Cerebellum (tissue), 4 donors: ENCODE measurements at places on chromosomes 16 and 17. TPM values are rescaled to one million over a fixed set of nuclear protein-coding genes. Genes with fewer than 3 reads are reported as not detected.

RHOT1 gene
- 93.3 TPM for total RNA-seq

CCP110 gene
- 69.7 TPM for total RNA-seq

SLC16A6 gene
- total RNA-seq = 2.8 TPM

CACNG4 gene
- 34.8 TPM for total RNA-seq

TELO2 gene
- 17.7 TPM for total RNA-seq

SKAP1 gene
- total RNA-seq = 0.64 TPM

HS3ST6 gene
- total RNA-seq = not detected

UBE2G1 gene
- 52.4 TPM for total RNA-seq

PPM1E gene
- total RNA-seq = 29.2 TPM

HCRT gene
- not detected for total RNA-seq

MPRIP gene
- total RNA-seq = 185 TPM

GRCh38 chr17:9790889-9791876 lies at the start of gene DHRS7C:
Gene DHRS7C (minus strand): TSS chr17:9791592. CDS start chr17:9791284, 308 bp downstream.
- DNase-seq = peak; percentile 26

GRCh38 chr17:43994272-43995149 lies 9.9 kb upstream of the NAGS start:
- no peak for DNase-seq

- peak; percentile 94 for DNase-seq
These were observed 3.3 kb upstream of the CDK5R1 start for GRCh38 chr17:32483451-32484019.

DNA sequence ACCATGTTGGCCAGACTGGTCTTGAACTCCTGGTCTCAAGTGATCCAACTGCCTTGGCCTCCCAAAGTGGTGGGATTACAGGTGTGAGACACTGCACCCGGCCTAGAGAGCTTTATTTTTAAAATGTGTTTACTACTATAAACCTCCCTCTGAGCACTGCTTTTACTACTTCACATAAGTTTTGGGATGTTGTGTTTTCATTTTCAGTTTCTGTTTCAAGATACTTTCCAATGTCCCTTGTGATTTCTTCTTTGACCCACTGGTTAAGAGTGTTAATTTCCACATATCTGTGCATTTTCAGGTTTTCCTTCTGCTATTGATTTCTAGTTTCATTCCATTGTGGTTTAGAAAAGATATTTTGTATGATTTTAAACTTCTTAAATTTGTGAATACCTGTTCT lies 74.4 kb downstream of the NETO2 start:
- no peak for DNase-seq

DNA sequence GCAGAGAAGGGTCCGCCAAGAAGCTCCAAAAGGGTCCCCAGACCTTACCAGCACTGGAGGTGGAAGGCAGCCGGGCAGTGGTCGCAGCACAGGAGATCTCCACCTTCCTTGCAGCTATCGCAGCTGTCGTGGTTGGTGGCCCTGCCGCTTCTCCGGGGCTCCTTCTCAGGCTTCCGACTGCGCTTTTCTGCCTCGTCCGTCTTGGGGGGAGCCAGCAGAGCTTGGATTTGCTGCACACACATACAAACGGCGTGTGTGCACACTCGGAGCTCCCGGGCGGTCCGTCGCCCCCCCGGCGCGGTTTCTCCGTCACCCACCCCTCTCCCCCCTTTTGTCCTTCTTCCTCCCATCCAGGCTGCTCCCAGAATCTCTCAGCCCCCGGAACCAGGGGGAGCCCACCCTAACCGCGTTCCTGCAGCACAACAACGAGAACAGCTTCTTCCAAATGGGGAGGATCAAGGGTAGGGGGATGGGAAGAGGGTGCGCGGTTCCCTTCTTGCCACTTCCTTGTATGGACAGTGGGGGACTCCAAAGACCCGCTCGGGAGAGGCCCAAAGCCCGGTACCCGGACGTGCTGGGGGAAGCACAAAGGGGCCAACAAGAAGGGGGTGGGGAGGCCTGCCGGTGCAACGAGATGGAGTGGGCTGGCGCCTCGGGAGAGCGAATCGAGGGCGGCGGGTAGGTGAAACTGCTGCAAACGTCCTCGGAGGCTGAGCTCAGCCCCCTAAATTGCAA lies 1.1 kb downstream of the PHF12 start:
- DNase-seq = peak; percentile 32

DNA sequence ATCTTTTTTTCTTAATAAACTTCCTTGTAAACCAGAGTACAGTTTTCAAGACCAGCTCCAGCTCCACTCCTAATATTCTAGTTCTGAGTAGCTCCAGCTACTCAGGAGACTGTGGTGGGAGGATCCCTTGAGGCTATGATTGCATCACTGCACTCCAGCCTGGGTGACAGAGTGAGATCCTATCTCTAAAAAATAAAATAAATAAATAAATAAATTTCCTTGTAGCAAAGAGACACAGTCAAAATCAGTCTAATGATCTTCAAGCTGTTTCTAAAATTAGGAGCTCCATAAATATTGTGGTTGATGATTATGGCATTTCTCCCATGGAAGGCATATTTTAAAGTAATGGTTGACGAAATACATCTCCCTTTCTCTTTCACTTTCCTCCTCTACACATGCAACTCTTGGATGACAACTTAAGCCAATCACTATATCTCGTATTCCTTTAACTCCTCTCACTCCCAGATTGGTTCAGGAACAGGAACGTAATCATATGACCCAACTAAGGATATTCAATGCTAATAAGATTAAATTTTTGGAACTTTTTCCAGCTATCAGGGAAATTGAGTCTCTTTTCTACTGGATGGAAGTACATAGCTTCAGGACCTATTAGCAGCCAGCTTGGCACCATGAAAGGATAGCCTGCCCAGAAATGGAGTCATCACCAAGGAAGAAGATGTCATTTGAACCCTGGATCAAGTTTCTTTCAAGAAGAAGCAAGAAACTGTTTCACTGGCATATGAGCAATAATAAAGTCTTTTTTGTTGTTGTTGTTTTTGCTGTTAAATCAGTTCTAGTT lies 42.1 kb upstream of the TAOK1 start:
- DNase-seq = no peak

- no peak for DNase-seq
These were observed 70.2 kb downstream of the SPAG9 start for GRCh38 chr17:51050291-51051033.

GRCh38 chr17:57672971-57673370 lies 72.1 kb downstream of the CCDC182 start:
- no peak for DNase-seq

- no peak for DNase-seq
These were observed 20.1 kb downstream of the ZNF276 start for GRCh38 chr16:89741342-89742014.

GRCh38 chr17:70776441-70776840 lies 607.1 kb downstream of the KCNJ2 start:
- DNase-seq = no peak

DNA sequence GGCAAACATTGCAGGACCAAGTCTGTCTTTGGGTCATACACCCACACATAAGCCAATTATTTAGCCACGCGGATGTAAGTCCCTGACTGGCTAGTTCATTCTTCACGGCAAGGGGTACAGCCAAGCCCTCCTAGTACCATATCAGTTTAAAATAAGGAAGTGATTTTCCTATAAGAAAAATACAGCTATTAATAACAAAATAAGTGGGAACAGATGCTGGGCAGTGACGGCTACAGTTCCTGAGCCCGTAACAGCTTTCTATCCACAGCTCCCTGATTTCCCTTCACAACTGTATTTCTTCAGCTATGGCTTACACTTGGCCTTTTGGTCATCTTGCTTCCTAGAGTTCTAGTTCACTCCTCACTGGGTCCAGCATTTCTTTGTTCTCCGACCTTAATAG lies 542.4 kb upstream of the C16orf82 start:
- no peak for DNase-seq

GRCh38 chr16:88782454-88783390 lies 2.3 kb downstream of the PIEZO1 start:
- DNase-seq = peak; percentile 53

GRCh38 chr17:35376245-35376644 lies 2.8 kb upstream of the SLFN11 start:
- DNase-seq = no peak

- DNase-seq = no peak
These were observed 118.1 kb upstream of the CACNG3 start for GRCh38 chr16:24138024-24138423.

DNA sequence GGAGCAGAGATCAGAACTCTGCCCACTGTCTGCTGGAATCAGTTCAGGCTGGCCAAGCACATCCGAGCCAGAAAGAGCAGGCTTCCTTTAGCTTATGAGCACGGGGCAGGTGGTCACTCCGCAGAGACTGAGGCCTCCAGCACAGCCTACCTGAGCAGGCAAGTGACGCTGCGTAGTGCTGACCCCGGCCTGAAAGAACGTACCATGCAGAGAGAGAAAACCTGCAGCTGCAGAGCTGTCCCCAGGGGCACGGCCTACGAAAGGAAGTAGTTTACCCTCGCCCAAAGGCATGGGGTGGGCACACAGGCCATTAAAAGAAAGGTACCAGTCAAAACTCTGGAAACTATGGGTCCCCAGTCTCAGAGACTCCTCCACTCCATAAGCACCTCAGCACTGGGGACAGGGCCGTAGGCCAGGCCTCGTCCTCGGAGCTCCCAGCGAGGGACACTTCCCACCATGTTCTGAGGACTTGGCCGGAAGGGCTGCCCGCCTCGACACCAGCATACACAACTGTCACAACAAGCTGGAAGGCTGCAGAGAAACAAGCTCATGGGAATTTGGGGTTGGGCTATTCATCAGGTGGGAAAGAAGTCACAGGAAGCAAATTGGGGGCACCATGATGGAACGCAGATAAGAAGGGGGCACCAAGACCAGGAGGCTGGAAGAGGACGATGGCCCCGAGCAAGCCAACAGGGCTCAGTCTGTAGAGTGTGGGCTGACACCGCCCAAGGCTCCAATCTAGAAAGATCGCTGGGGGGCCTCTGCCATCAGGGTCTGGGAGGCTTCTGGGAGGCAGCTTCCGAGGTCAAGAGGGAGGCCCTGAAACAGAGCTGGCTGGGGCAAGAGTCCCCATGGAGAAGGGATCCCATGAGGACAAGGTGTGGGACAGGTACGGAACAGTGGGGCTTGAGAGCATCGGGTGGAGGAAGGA lies 21.2 kb downstream of the MEAK7 start:
- no peak for DNase-seq

DNA sequence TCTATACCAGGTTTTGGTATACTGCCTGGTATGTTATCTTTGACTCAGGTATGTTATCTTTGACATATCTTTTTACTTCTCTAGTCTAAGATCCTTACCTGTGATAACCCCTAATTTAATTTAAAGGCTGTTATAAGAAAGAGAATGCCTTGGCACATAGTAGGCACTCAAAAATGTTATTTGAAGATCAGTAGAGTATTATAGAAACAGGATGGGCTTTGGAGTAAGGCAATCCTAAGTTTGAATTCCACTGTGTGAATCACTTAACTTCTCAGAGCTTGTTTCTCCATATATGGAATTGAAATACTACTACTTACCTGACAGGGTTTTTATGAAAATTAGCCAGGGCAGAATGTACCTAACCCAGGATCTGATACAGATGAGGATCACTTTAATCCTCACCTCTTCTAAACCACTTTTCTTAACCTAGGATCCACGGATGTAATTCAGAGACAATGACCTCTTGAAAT lies 1.2 kb downstream of the BRIP1 start:
- DNase-seq = no peak

- DNase-seq = no peak
These were observed 20.4 kb downstream of the CYLD start for GRCh38 chr16:50762241-50762640.

- DNase-seq = no peak
These were observed 231.8 kb downstream of the MAP2K4 start for GRCh38 chr17:12252462-12252861.

DNA sequence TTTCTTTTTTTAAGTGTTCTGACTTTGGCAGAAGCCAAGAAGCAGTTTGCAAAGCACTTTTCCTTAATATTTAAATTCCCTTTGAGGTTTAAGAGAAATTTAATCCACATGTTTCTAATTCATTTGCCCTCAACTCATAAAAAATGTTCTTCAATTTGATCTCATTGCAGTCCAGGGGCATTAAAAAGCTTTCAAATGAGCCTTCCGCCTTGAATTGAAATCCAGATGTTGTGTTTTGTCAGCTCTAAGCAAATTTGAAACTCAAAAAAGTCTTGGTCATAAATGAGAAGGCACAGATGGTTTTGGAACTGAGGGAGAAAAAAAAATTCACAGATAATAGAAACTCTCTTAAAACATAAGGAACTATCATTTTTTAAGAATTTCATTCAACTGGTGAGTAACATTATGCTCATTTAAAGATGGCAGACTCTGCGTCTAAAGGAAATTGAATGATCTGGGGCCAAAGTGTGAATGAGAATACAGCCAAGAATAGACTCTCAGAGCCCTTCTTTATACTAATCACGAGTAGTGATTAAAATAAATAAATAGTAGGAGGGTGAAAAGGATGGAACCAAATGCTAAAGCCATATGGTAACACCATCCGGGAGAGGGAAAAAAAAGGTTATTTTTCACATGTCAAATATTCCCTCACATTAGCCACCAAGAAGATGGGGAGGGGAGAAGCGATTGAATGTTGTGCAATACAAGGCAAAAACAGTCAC lies 1304.7 kb downstream of the CDH8 start:
- no peak for DNase-seq

DNA sequence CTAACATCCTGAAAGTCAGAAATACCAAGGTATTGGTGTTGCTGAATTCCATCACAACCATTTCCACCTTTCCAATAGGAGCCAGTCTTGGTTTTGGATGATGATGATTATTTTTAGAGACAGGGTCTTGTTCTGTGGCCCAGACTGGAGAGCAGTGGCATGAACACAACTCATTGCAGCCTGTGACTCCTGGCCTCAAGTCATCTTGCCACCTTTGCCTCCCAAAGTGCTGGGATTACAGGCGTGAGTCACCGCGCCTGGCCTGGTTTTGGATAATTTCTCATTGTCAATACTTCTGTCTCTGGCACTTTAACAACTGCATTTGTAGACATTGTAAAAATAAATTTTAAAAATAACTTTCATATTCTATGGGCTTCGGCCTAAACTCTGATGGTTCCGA lies 22.6 kb downstream of the STAT5B start:
- no peak for DNase-seq

DNA sequence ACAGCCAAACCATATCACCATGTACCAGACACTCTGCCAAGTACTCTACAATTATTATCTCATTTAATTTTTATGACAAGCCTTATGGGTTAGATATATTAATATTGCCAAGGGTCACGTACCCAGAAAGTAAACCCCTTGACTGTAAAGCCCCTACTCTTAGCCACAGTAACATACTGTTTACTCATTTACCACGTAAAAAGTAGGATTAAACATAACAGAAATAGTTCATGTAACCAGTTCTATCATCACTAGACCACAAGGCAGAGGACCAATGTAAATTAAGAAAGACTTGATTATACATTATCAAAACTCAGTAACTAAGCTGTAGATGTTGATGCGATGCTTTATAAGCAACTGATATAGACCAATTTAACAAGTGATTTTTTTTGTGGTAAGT lies 101.5 kb upstream of the CNTNAP4 start:
- DNase-seq = no peak
